IMR-90 (cell line): ENCODE measurements at places on chromosomes 7 and 10. TPM values are rescaled to one million over a fixed set of nuclear protein-coding genes. Genes with fewer than 3 reads are reported as not detected.

LRGUK gene
- total RNA-seq = under 0.01 TPM in 1 of 2 replicates, not detected in the other

LZTS2 gene
- 17.8 and 19.2 TPM in 2 replicates for total RNA-seq

ALOX5 gene
- not detected in 2 replicates for total RNA-seq

TEX36 gene
- not detected in 2 replicates for total RNA-seq

CPA1 gene
- not detected in 2 replicates for total RNA-seq

FBXW4 gene
- total RNA-seq = 26.7 and 31.7 TPM in 2 replicates

CALCR gene
- total RNA-seq = not detected in 2 replicates

TMEM196 gene
- not detected in 2 replicates for total RNA-seq

SYT15B gene
- 0.54 and 0.56 TPM in 2 replicates for total RNA-seq

CALML3 gene
- not detected in 2 replicates for total RNA-seq

AGAP3 gene
- total RNA-seq = 33.3 and 35.3 TPM in 2 replicates

UNCX gene
- not detected in 2 replicates for total RNA-seq

DNA sequence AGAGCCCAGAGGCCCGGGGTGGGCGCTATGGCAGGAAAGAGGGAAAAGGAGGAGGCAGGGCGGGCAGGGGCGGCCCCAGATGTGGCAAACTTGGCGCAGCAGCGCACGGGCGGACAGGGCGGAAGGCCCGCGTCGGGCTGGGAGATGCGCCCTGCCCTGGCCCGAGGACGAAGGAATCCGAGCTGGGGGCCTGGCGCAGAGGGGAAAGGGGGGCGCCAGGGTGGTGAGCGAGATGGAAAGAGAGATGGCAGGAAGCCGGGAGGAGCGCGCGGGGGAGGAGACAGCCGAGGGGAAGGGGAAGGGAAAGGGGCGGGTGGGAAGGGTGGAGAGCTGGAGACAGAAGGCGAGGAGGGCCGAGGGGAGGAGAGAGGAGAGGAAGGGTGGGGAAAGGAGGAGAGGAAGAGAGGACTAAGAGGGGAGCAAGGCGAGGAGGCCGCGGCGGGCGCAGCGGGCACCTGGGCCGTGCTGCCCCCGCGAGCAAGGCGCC, at the start of gene MARVELD1:
Gene MARVELD1, plus strand, starts transcription at position 392 of the 487 bp plus-strand sequence. CDS start 147 bp downstream, outside the sequence.
- H3K27ac ChIP-seq = peak within 1 kb of the TSS; percentile 99
- H3K4me3 ChIP-seq = peak within 1 kb of the TSS; percentile 97
- DNase-seq = peak; percentile 77
- H3K4me1 ChIP-seq = peaks cover 24% of the 10 kb centered on the region
- peaks cover 20% of the 10 kb centered on the region for H3K36me3 ChIP-seq

DNA sequence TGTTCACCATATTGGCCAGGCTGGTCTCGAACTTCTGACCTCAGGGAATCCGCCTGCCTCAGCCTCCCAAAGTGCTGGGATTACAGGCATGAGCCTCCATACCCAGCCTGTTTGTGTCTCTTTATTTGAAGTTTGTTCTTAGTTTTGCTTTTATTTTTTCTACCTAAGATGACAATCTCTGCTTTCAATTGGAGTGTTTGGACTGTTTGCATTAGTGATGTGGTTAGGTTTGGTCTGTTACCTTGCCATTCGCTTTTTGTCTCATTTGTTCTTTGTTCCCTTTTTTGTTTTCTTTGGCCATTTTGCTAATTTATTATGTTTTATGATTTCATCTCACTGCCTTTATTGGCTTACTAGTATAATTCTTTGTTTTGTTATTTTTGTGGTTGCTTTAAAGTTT, 62.6 kb downstream of the ADCY1 start:
- H3K27me3 ChIP-seq = peaks cover 7% of the 10 kb centered on the region
- H3K27ac ChIP-seq = no peak overlapping the region
- H3K4me1 ChIP-seq = no peaks in the 10 kb centered on the region
- no peaks in the 10 kb centered on the region for H3K36me3 ChIP-seq
- no peak for DNase-seq

GRCh38 chr7:131499801-131500200, 56.6 kb downstream of the PODXL start:
- H3K36me3 ChIP-seq = peaks cover 3% of the 10 kb centered on the region; the same call in 1 of the 2 replicates
- H3K27ac ChIP-seq = no peak overlapping the region
- peaks cover 26% of the 10 kb centered on the region for H3K4me1 ChIP-seq
- H3K27me3 ChIP-seq = no peaks in the 10 kb centered on the region
- H3K4me3 ChIP-seq = no peak overlapping the region

DNA sequence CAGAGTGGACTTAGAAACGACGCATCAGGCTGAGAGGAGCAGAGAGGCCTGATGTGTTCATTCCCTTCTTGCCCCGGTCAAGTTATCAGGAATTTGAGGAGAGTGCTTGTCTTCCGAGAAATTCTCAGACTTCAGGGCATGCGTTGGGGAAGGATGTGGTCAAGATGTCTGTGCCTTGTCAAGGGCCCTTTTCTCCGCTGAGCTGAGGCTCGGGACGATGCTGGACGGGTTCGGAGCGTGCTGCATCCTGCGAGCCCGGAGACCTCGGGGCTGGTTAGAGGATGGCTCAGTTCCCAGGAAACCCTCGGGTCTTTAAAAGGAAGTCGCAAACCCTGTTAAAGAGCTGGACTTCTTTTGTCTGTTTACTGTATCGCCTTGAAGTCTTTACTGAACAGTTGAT, 325.4 kb downstream of the ADARB2 start:
- H3K4me1 ChIP-seq = no peaks in the 10 kb centered on the region
- no peaks in the 10 kb centered on the region for H3K27me3 ChIP-seq
- DNase-seq = no peak
- no peak overlapping the region for H3K4me3 ChIP-seq

DNA sequence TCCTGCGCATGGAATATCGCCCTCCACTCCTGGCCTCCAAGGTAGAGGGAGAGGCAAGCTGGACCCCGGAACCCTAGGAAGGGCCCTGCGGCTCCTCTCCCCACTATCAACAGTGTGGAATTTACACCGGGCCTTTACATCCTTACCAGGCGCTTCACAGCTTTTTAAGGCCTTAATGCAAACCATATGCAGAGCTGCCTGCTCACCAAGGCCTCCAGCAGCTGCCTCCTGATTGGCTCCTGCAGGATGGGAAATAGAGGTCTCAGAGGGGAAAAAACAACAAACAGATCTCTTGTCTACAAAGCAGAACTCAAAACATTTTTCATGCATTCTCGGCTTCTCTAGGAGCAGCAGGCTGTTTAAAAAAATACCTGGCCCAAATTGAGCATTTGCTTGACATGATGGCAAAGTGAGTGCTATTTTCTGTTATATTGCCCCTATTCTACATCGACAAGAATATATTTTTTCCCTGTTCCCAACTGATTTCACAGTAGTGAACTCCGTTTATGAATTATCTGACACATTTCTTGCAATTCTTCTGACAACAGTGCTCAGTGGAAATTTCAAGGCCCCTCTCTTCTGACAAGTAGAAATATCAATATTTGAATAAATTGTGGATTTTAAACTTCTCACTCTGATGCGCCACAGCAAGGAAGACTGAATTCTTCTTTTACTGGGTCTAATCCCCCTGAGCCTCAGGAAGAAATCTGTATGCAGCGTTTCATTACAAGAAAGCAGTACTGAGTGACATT, 51.7 kb downstream of the EBF3 start:
- H3K36me3 ChIP-seq = no peaks in the 10 kb centered on the region
- no peak overlapping the region for H3K27ac ChIP-seq
- peak; percentile 22 for DNase-seq
- no peaks in the 10 kb centered on the region for H3K27me3 ChIP-seq

DNA sequence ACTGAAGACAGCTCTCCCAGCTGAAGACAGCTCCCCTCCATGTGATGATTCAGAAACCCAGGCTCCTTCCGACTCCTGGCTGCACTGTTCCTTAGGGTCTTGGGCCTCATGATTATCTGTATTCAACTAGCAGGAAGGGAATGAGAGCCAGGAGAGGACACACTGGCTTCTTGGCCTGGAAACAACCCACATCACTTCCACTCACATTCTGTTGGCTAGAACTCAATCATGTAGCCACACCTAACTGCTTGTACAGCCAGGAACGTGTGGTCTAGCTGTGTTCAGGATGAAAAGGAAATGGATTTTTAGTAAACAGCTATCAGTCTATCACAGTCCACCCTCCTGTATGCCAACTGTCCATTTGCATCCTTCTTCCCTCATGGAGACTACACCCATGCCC, 30.5 kb upstream of the XPNPEP1 start:
- no peaks in the 10 kb centered on the region for H3K36me3 ChIP-seq
- no peaks in the 10 kb centered on the region; the same call in 1 of the 2 replicates for H3K4me1 ChIP-seq
- no peak for DNase-seq
- no peaks in the 10 kb centered on the region for H3K27me3 ChIP-seq
- H3K27ac ChIP-seq = no peak overlapping the region
- no peak overlapping the region for H3K4me3 ChIP-seq

DNA sequence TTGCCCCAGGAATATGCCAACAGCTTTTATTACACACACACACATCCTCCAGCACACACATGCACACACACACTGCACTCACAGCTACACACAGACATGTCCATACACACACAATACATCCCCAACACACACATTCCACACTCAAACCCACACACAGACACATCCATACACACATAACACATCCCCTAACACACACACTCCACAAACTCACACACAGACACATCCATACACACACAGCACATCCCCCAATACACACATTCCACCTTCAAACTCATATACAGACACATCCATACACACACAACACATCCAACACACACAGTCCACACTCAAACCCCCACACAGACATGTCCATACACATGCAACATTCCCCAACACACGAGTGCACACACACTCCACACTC, 19.1 kb downstream of the SH3PXD2A start:
- no peaks in the 10 kb centered on the region for H3K27me3 ChIP-seq
- no peak for DNase-seq
- H3K4me1 ChIP-seq = peaks cover 10% of the 10 kb centered on the region; the same call in 1 of the 2 replicates
- no peaks in the 10 kb centered on the region for H3K36me3 ChIP-seq
- H3K4me3 ChIP-seq = no peak overlapping the region

- DNase-seq = no peak
- H3K27me3 ChIP-seq = peaks cover 7% of the 10 kb centered on the region; the same call in 1 of the 2 replicates
- no peak within 1 kb of the TSS for H3K4me3 ChIP-seq
- H3K27ac ChIP-seq = no peak within 1 kb of the TSS
These were observed at the start of gene PRSS2 for GRCh38 chr7:142770661-142771352. PRSS2 (plus strand) TSS chr7:142770970; CDS start chr7:142770983, 13 bp downstream.

GRCh38 chr10:23955456-23956225, 253.3 kb upstream of the KIAA1217 start:
- DNase-seq = no peak
- H3K27ac ChIP-seq = no peak overlapping the region
- H3K4me1 ChIP-seq = no peaks in the 10 kb centered on the region
- no peaks in the 10 kb centered on the region for H3K27me3 ChIP-seq

GRCh38 chr10:69726850-69727249, 74.9 kb upstream of the COL13A1 start:
- peaks cover 32% of the 10 kb centered on the region for H3K4me1 ChIP-seq
- DNase-seq = no peak
- H3K36me3 ChIP-seq = no peaks in the 10 kb centered on the region
- no peak overlapping the region for H3K4me3 ChIP-seq

DNA sequence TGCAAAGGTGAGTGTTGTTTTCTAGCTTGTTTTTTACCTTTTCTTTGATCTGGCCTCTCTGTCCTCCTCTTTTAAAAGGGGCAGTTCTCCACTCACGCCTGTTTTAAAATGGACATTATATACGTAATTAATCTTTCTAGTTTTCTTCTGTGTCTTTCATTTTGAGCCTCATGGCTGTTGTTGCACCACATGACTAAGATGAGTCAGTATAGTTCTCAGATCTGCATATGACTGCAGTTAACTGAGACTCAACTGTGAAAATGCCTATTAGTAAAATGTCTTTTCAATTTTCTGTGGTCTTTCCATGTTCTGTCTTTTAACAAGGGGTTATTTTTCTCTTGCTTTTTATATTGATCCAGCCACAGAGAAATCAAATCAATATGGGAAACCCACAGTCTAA, 296.1 kb downstream of the CDK14 start:
- no peak overlapping the region for H3K4me3 ChIP-seq
- no peaks in the 10 kb centered on the region for H3K27me3 ChIP-seq
- no peaks in the 10 kb centered on the region for H3K4me1 ChIP-seq
- H3K36me3 ChIP-seq = no peaks in the 10 kb centered on the region

DNA sequence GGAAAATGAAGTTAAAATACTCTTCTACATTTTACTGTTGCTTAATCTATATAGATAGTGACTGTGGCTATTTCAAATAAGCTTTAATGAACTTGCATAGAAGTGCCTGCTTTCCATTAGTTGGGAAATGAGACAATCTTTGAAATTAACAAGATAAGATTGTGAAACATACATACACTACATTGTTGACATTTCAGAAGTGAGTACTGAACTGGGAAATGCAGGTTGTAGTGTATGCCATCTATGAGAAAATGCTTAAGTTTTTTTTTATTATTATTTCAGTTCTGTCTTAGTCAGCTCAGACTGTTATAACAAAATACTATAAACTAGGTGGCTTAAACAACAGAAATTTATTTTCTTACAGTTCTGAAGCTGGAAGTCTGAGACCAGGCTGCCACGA, 49.6 kb upstream of the CSTF2T start:
- peak; percentile 65 for DNase-seq
- H3K27me3 ChIP-seq = no peaks in the 10 kb centered on the region
- peaks cover 4% of the 10 kb centered on the region for H3K4me1 ChIP-seq
- H3K36me3 ChIP-seq = no peaks in the 10 kb centered on the region

DNA sequence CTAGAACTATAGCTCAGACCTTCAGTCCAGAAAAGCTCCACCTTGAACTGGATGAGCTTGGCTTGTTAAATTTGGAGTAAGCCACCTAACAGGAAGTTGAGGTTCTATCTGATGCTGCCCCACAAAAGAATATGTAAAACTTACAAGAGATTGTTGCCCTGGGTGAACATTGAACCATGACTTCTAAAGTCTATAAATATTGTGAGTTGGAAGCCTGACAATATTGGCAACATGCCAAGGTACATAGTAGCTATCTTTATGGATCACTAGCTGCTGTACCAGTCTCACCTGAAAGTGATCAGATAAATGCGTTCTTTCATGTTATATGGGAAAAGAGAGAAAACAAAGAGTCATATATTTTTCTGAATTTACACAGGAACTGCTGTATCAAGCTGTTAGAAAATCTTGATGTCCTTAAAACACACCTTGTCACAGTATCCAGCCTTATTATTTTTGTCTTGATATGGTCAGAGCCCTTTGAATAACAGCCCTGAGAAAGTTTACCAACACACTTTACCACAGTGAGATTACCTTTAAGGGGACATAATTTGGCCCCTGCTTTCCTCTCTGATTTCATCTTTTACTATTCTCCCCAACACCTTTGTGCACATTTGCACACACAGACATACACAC, 92.0 kb downstream of the LSMEM1 start:
- no peak overlapping the region for H3K4me3 ChIP-seq
- no peaks in the 10 kb centered on the region for H3K4me1 ChIP-seq
- H3K36me3 ChIP-seq = no peaks in the 10 kb centered on the region
- no peak for DNase-seq
- H3K27me3 ChIP-seq = no peaks in the 10 kb centered on the region

- no peak overlapping the region for H3K4me3 ChIP-seq
- H3K27me3 ChIP-seq = no peaks in the 10 kb centered on the region; the same call in 1 of the 2 replicates
- H3K36me3 ChIP-seq = no peaks in the 10 kb centered on the region
- DNase-seq = no peak
- no peak overlapping the region for H3K27ac ChIP-seq
These were observed 882 bp upstream of the LRRC61 start for GRCh38 chr7:150322114-150322832.

- no peaks in the 10 kb centered on the region; the same call in 1 of the 2 replicates for H3K4me1 ChIP-seq
- H3K27ac ChIP-seq = no peak overlapping the region
- no peaks in the 10 kb centered on the region for H3K27me3 ChIP-seq
- DNase-seq = peak; percentile 54
These were observed 230.5 kb upstream of the TMEM229A start for GRCh38 chr7:124263232-124263827.
